ENCODE measurements at places on chromosomes 4 and X. TPM values are rescaled to one million over a fixed set of nuclear protein-coding genes. Genes with fewer than 3 reads are reported as not detected.

DNA sequence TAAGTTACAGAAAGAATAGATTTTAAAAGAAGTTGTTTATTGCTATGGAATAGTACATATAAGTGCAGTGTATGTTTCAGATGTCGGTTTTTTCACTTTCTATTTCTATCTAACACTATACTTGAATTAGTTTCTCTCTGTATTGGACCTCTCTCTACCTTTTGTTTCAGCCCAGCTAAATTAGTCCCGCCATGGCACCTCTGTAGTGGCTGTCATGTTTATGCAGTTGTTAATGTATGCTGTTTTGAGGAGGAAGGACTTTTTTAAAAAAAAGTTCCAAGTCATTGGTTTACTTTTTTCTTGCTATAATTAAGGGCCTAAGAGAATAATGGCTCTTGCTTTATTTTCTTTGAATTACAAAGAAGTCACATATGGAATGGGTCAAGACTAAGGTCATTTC, 118.1 kb downstream of the AKAP4 start:
- no peak overlapping the region for H3K4me3 ChIP-seq
- H3K27ac ChIP-seq: no peak overlapping the region
- H3K36me3 ChIP-seq: no peaks in the 10 kb centered on the region
- H3K4me1 ChIP-seq: no peaks in the 10 kb centered on the region

- no peaks in the 10 kb centered on the region for H3K4me1 ChIP-seq
- no peak overlapping the region for H3K27ac ChIP-seq
- DNase-seq: no peak
- H3K4me3 ChIP-seq: no peak overlapping the region
These were observed 61.7 kb upstream of the RELL1 start for GRCh38 chr4:37747772-37748330.

DNA sequence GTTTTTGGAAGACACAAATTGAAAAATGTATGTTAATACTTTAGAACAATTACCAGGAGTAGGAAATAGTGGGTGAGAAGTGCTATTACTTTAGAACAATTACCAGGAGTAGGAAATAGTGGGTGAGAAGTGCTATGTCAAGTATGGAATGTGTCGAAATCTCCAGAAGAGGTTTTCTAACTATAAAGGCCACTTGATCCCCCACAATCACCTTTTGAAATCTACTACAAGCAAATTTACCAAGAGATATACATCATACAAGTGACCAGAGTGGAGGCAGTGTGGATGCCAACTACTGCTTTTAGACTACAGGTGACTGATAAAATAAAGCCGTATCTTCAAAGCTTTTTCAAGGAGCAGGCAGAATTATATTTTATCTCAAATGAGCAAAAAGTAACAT, 43.1 kb downstream of the MAB21L2 start:
- H3K4me1 ChIP-seq: no peaks in the 10 kb centered on the region
- H3K27ac ChIP-seq: no peak overlapping the region
- DNase-seq: no peak
- H3K27me3 ChIP-seq: no peaks in the 10 kb centered on the region
- H3K4me3 ChIP-seq: no peak overlapping the region
- no peaks in the 10 kb centered on the region for H3K36me3 ChIP-seq

Gene LUZP4
- not detected for total RNA-seq
